ENCODE measurements at places on chromosomes 16 and 17.
A peak's percentile ranks its signal among the peaks of the same experiment; 100 is the strongest.

GRCh38 chr17:73400915-73401545 is 89.2 kb upstream of the CDC42EP4 start:
- DNase-seq: no peak

- no peak for DNase-seq
Observed at GRCh38 chr16:7772722-7773121, 440.1 kb downstream of the RBFOX1 start.

- no peak for DNase-seq
Observed at GRCh38 chr17:27499451-27500265, 43.4 kb downstream of the KSR1 start.

DNA sequence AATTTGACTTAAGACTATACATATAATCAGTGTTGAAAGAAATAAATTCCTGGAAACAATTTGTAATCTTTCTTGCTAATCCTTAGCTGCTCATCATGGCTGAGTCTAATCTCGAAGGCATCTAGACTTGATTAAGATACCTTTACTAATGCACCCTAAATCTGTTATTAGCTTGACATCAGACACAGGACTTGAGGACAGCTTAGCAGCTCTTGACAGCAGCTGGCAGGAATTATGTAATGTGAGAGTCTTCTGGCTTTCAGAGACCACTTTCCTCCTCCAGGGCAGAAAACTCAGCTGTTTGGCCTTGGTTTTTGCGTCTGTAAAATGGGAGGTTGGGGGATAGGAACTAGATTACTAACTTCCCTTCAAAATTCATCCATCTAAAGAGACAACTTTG is 7.1 kb upstream of the MPP2 start:
- DNase-seq: no peak

- no peak for DNase-seq
Observed at GRCh38 chr16:71927383-71927782, 32.1 kb downstream of the IST1 start.

- DNase-seq: peak; percentile 35
Observed at GRCh38 chr16:79810449-79811189, 210.1 kb upstream of the MAF start.

DNA sequence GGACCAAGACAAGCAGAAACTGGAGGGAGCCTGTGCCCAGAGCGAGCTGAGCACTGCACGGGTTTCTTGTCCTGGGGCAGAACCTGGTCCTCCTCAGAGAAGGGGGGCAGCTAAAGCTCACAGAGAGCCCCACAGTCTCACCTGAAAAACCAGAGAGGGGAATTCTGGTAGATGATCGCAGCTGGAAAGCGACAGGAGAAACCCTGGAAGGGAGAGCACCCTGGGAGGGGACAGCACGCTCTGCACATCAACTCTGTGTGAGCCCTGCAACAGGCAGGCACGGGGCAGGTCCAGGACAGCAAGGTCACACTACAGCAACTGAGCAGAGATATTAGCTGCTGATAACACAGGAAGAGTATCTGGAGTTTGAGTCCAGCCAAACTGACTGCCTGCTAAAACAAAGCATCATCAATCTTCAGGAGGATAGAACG is 18.2 kb downstream of the ZCCHC14 start:
- DNase-seq: no peak

GRCh38 chr16:72072514-72073342 is 9.7 kb downstream of the HPR start:
- DNase-seq: no peak

- no peak for DNase-seq
Observed at GRCh38 chr16:24102209-24102660, 153.9 kb upstream of the CACNG3 start.

- no peak for DNase-seq
Observed at GRCh38 chr17:74949455-74950115, 13.9 kb downstream of the OTOP3 start.

DNA sequence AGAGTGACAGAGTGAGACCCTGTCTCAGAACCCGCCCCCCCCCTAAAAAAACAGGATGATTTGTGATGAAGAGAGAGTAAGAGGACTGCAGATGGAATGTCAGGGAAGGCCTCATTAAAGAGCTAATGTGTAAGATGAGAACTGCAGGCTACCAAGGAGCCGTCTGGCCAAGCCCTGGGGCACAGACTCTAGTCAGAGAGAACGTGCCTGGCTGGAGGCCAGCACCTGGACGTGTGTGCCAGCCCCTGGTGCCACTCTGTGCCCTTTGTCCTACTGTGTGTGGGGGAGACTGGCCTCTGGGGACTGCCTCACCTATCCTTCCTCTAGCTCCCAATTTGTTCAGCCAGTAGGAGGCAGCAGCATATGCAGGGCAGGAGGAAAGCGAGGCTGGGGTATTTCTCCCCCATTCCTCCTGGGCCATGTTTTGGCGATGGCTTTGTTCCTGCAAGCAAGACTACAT is 37.1 kb downstream of the KNOP1 start:
- no peak for DNase-seq

- DNase-seq: peak; percentile 35
Observed at GRCh38 chr17:65191811-65192740, 54.9 kb downstream of the RGS9 start.

- DNase-seq: no peak
Observed at GRCh38 chr17:14361945-14362508, 61.1 kb downstream of the HS3ST3B1 start.

DNA sequence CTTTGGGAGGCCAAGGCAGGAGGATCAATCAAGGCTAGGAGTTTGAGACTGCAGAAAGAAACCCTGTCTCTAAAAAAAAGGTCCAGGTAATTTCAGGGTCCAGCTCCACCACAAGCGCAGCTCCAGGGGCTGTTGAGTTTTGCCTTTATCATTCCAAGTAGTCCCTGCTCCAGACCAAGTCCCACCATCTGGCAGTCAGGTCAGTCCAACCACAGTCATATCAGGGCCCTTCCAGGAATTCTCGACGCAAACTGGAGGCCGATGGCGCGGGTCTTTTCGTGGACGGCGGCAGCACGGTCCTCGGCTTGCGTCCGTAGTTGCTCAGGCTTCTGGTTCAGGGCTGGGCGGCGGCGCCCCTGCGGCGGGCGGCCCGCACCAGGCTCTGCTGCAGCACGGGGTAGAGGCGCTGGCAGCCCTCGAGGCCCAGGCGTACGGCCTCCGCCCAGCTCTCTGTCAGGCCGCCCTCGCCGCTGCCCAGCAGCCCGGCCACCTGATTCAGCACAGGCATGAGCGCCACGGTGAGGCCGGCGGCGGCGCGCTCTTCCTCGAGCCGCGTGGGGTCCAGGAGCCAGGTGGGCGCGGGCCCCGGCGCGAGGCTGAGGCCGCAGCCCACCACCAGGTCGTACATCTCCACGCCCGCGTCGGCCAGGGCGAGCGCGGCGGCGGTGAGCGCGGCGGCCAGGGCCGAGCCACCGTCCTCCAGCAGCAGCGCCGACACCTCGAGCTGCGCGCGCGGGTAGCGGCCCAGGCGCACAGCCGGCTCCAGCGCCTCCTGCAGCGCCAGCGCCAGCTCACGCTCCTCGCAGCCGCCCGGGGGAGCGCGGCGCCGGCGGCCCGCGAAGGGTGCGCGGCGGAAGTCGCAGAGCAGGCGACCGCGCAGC is 752 bp downstream of the EXOSC6 start:
- peak; percentile 62 for DNase-seq

GRCh38 chr17:17387498-17388362 is 84.6 kb downstream of the NT5M start:
- DNase-seq: peak; percentile 73

- no peak for DNase-seq
Observed at GRCh38 chr17:57563958-57564357, 181.1 kb downstream of the CCDC182 start.

GRCh38 chr16:70520612-70521297 is 2.6 kb downstream of the COG4 start:
- no peak for DNase-seq

DNA sequence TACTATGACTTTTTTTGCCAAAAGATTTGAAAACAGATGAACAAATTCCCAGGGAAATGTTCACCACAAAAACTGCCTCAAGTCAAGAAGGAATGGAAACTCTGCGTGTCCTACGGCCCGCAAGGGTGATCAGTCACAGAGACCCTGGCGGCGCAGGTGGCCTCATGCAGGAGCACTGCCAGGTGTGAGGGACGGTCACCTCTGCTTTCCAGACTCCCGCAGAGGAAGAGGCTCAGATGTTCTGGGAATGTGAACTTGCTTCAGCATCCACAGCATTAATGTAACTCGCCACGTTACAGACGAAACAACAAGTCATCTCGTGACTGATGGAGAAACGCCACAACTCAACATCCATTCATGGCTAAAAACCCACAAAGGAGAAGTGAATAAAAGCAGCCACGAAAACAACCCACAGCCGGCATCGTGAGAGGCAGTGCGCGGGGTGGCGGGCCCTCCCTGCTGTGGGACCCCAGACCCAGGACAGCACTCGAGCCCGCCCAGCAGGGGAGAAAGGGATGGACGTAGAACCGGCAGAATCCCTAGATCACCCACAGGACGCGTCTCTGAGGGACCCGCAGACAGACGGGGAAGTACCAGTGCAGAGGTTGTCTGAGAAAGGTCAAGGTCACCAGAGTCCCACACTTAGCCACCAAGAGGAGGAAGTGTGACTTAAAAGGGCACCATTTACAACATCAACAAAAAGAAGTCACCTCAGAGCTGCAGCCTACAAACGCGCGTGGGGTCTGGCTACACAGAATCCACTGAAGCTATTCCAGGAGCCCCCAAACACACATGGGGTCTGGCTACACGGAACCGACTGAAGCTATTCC is 76.9 kb upstream of the GNG13 start:
- DNase-seq: no peak

- DNase-seq: no peak
Observed at GRCh38 chr17:42512733-42513251, 23.2 kb upstream of the NAGLU start.

DNA sequence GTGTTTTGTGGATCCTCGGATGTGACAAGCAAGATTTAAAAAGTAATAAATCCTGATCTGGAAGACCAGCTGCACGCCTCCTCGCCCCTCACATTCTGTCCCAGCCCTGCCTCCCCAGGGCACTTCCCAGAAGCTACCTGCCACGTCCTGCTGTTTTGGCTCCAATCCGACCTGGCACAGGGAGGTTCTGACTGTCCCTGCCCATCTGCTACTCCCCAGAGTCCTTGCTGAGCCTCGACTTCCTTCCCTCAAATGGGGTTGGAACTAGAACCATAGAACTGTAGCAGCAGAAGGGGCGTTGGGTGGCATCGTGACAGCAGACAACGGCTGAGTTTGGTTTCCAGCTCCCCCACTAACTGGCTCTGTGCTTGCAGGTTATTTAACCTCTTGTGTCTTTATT is 71.7 kb downstream of the RPH3AL start:
- no peak for DNase-seq

Measured in 8988T (cell line).